Psoas muscle (tissue), 8 donors: ENCODE measurements at places on chromosomes 16 and 17. TPM values are rescaled to one million over a fixed set of nuclear protein-coding genes. Genes with fewer than 3 reads are reported as not detected.

OR1E2 gene
- not detected for total RNA-seq

PLA2G10 gene
- total RNA-seq, result not detected

DNA sequence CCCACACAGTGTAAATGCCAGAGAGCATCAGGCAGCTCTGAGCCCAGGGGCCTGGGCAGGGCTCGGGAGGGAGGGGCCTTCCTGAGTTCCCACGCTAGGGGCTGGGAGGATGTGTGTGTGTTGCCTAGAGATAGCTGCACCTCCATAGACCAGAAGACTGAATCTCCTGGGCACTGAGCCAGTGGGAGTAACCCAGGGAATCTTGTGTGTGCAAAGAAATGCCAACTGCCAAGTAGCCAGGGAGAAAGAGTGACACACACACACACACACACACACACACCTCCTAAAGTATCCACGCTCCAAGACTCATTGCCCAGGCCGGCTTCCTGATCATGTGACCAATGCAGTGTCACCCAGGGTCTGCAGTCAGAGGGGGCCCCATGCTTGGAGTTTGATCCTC lies 166.2 kb upstream of the RPL38 start:
- H3K4me1 ChIP-seq, result no peaks in the 10 kb centered on the region
- H3K27ac ChIP-seq, result no peak overlapping the region
- H3K27me3 ChIP-seq, result no peaks in the 10 kb centered on the region

DNA sequence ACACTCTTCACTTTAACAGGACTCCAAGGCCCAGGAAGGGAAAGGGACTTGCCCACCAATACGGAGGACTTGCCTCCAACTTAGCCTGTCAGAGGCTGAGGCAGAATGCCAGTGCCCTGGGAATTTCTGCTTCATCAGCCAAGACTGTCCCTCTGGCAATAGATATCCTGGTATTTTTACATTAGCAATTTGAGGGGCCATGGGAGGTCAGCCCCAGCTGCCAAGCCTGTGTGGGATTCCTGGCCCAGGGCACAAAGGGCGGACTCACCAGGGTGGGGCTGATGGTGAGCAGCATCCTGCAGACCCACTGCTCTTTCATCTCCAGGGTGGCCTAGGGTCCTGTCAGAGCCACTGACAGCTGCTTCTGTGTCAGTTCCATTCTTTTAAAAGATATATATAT lies 78.3 kb upstream of the CIBAR2 start:
- H3K27ac ChIP-seq, result no peak overlapping the region
- H3K4me1 ChIP-seq, result peaks cover 31% of the 10 kb centered on the region
- H3K36me3 ChIP-seq, result no peaks in the 10 kb centered on the region
- H3K27me3 ChIP-seq, result no peaks in the 10 kb centered on the region
- DNase-seq, result no peak
- H3K4me3 ChIP-seq, result no peak overlapping the region

OR1F1 gene
- total RNA-seq, result not detected

DNA sequence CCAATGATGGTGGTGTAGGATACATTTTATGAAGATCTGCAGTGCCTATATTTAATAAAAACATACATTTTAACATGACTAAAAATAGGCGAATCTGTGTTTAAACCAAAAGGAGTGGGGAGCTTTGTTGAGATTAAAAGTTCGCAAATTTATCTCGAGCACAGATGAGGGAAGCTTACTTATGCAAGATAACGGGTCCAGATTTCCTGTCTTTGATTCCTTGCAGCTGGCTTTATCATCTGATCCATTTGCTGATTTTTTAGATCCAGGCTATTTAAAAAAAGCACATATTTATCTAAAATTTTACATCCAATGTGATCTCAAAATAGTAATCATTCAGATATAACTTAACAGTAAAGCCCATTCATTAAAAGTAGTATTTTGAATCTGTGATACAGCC lies 57.0 kb upstream of the INTS2 start:
- no peaks in the 10 kb centered on the region for H3K27me3 ChIP-seq
- peaks cover 99% of the 10 kb centered on the region for H3K36me3 ChIP-seq
- DNase-seq, result no peak
- no peak overlapping the region for H3K4me3 ChIP-seq
- H3K4me1 ChIP-seq, result no peaks in the 10 kb centered on the region

- H3K27ac ChIP-seq, result no peak overlapping the region
- no peaks in the 10 kb centered on the region for H3K27me3 ChIP-seq
- DNase-seq, result no peak
- H3K4me3 ChIP-seq, result no peak overlapping the region
- no peaks in the 10 kb centered on the region for H3K36me3 ChIP-seq
Measured at GRCh38 chr17:27733773-27734172, 66.6 kb downstream of the NOS2 start.

P2RX1 gene
- total RNA-seq, result 0.42 TPM

GRCh38 chr17:73490851-73491250 lies 153.4 kb downstream of the SDK2 start:
- no peaks in the 10 kb centered on the region for H3K36me3 ChIP-seq
- no peak overlapping the region for H3K4me3 ChIP-seq
- no peak overlapping the region for H3K27ac ChIP-seq
- DNase-seq, result no peak
- peaks cover 8% of the 10 kb centered on the region for H3K27me3 ChIP-seq

DNA sequence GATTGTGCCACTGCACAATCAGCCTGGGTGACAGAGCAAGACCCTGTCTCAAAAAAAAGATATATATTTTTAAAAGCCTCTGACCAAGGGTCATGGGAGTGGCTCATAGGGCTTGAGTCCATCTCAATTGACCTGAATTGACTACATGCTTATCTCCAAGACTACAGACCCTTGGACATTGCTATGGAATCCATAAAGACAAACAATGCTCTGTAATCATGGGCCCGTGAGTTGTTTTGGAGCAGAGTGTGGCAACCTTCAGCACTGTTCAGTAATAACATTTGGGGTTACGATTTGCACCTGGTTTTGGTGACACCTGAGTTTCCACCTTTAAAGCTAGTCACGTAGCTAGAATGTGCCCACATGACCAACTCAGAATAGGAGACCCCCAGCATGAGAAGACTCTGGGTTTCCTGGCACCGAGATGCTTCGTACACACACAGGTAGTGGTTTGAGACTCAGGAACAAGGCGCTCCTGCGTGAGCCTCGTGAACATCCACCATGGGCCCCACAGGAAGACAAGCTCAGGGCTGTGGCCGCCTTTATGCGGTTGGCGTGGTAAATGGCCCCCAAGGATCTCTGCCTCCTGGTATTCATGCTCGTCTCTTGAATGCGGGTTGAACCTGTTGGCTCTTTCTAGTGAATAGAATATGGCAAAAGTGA lies 66.6 kb upstream of the RPH3AL start:
- peaks cover 3% of the 10 kb centered on the region for H3K27me3 ChIP-seq
- H3K4me3 ChIP-seq, result no peak overlapping the region
- no peak for DNase-seq
- no peaks in the 10 kb centered on the region for H3K36me3 ChIP-seq
- no peak overlapping the region for H3K27ac ChIP-seq

DNA sequence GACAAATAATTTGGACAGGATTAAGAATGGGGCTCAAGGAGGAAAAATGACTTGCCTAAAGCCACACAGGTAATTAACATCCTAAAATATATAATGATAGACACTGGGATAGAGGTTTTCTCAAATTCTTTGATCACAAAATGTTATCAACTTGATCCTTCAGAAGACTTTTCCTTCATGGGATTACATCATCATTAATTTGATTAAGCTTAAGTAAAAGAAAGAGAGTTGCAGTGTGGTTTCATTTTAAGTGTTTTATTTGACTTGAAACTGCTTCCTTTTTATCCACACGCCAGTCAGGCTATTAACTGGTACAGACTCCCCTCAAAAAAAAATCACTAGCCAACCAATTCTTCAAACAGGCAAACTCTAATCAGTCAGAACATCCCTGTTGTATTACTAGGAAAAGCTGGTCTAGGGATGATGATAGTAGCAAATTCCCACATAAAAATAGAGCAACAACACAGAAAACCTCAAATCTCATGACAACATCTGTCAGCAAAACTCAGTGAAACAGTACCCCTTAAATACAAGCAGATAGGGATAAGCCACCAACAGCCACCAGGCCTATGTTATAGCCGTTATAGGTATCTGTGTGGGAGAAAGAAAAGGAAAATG lies 32.5 kb downstream of the AKAP10 start:
- no peak for DNase-seq
- no peaks in the 10 kb centered on the region for H3K27me3 ChIP-seq
- H3K4me3 ChIP-seq, result no peak overlapping the region
- H3K36me3 ChIP-seq, result peaks cover 4% of the 10 kb centered on the region
- H3K4me1 ChIP-seq, result peaks cover 13% of the 10 kb centered on the region
- H3K27ac ChIP-seq, result no peak overlapping the region

CDH13 gene
- total RNA-seq, result 22.8 TPM
